ENCODE measurements at places on chromosomes 7 and 10.

- no peak for DNase-seq
Measured at GRCh38 chr10:72022228-72022627, 58.0 kb downstream of the CHST3 start.

DNA sequence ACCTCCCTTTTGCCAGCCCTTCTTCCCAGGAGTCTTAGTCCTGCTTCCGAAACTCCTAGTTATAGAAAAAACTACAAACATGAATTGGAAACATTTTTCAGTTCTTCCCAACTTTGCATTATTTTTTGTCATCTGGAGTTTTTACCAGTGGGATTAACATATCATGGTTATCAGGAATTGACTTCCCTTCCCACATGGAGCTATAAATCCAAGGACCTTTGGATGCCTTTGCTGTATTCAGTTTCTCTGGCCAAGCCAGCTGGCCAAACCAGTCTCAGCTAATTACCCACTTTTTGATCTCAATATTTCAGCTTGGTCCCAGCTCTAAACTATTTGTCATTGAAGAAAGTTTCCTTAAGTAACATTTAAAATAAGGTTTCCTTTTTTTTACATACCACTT, 570.6 kb downstream of the SORCS1 start:
- no peak for DNase-seq

- no peak for DNase-seq
Measured at GRCh38 chr7:116776610-116777289, 85.6 kb upstream of the CAPZA2 start.

DNA sequence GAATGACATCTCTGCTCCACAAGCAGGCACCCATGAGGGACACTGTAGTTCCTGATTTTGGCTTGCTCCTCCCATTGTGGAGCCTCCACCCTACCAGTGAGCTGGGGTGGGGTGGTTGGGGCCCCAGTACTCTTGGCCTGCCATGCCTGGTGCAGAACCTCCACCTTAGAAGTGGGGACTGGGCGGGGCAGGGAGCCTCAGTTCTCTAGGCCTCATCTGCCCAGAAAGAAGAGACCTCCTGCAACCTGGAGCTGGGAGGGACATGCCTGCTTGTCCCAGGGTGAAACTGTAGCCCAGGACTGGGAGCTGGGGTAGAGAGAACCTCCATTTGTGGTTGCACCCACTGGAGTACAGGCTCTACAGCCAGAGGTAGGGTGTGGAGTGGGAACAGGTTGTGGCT, 14.4 kb downstream of the RAMP3 start:
- no peak for DNase-seq

- DNase-seq, result no peak
Measured at GRCh38 chr7:157662981-157663716, 326.3 kb downstream of the DNAJB6 start.

DNA sequence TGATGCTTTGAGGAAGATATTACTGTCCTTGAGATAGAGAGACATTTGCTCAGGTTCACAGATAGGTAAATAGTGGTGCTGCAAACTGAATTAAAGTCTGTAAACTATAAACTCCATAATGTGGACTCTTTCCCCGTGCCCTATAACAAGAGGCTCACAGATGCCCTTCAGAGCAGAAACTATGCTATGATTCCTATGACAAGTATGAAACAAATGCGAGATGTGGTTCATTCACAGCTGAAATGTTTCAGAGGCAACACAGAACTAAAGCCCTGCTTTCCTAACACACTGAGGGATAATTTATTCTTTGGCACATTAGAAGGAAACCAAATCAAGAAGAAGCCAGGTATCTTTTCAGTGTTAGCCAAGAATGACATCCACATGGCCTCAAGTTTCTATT, 13.4 kb downstream of the CHUK start:
- no peak for DNase-seq

- no peak for DNase-seq
Measured at GRCh38 chr10:103692436-103692951, 162.9 kb downstream of the SH3PXD2A start.

GRCh38 chr7:12030116-12030515, 181.0 kb upstream of the TMEM106B start:
- no peak for DNase-seq

DNA sequence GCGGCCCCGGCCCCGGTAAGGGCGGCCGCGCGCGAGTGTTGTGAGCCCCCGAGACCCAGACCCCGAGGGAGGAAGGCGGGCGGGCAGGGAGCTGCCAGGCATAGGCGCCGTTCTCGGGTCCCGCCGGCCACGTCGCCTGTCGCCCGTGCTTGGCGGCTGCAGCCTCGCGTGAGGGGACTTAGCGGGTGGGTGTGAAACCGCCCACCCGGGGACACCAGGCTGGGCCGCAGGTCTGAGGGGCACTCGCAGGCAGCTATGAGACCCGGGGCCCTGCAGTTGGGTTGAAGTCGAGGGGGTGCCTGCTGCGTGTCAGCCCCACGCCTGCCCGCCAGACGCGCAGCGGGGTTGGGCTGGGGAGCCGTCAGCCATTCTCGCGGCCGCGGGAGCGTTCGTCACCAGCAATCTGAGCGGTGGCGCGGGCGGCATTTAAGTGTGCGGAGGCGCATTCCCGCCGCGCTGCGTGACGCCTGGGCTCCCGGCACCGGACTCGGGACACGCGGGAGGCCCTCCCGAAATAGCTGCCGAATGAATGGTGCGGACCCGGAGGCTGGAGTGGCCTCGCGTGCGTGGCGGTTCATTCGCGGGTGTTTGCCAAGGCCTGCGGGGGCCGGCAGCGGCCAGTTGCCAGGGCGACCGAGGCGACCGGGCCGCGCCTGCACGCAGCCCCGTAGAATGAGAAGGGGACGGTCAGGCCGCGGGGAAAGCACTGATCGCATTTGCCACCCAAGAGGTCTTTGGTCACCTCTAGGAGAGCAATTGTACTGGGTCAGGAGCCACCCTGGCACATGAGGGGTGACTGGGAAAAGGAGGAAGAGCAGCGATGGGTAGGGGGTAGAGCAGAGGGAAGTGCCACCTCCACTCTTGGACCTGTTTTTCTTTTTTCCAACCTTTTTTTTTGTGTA, 750 bp downstream of the ZNF398 start:
- DNase-seq, result peak; percentile 59

DNA sequence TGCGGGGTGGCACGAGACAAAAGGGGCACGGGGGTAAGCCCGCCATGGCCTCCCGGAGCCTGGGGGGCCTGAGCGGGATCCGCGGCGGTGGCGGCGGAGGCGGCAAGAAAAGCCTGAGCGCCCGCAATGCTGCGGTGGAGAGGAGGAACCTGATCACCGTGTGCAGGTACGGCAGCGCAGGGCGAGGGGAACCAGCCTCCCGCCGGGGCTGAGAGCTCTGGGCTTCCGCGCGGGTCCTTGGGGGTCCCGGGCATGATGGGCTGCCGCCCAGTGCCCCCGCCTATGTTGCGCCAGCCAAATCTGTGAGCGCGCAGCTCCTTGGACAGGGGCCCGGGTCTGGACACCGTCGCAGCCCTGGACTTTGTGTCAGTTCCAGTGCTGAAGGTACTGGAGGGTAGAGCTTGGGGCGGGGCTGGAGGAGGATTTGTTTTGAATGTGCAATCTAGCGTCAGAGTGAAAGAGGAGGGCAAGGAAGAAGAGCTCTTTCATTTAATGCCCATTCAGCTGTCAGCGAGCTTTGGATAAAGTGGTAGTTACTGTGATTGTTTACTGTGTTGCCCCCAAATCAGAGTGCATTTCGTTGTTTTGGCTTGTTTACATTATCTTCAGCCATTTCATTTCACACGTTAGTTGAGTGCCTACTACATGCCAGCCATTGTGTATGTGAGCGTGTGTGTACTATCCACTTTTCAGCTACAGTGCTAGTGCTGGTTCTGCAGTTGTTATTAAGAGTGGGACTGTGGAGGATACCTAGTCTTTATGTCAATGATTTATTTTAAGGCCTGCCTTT, 777 bp downstream of the RUNDC3B start:
- no peak for DNase-seq

- DNase-seq, result no peak
Measured at GRCh38 chr10:32266566-32266965, 80.4 kb downstream of the EPC1 start.

DNA sequence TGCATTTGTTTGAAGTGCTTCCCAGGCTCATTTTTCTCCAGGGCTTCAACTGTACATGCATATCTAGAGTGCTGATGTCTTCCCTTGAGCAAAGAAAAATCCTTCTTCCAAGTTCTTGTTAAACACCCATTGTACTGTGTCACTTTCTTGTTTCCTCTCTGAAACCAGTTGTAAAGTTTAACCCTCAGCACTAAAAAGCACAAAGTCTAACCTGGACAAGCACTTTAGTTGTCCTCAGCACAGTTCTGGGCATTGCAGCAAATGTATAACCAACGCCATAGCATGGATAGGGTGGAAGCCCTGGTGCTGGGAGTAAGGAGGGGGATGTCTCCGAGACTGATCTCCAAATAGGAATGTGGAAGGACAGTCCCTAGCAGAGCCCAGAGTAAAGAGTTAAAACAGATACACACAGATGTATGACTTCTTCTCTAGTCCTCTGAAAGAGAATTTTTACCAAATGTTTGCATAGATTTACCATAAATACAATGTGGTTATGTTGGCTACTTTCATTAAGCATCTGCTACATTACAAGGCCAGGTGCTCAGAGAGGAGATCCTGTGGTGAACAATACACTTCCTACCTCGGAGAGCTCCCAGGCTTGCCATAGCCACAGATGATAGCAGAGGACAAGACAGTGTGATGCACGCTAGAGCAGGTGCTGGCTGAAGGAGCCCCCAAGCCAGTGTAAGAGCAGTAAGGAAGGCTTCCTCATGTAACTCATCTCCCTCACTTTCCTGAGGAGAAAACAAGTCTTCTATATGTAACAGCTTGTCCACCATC, 57.0 kb downstream of the DNAJC12 start:
- no peak for DNase-seq

GRCh38 chr10:44968500-44969400, 9.1 kb downstream of the RASSF4 start:
- DNase-seq, result no peak

- DNase-seq, result no peak
Measured at GRCh38 chr7:22124941-22125340, 179.2 kb upstream of the CDCA7L start.

GRCh38 chr7:44508328-44509030, 18.0 kb upstream of the NUDCD3 start:
- no peak for DNase-seq

- DNase-seq, result no peak
Measured at GRCh38 chr10:105857268-105858264, 1216.5 kb downstream of the SORCS3 start.

DNA sequence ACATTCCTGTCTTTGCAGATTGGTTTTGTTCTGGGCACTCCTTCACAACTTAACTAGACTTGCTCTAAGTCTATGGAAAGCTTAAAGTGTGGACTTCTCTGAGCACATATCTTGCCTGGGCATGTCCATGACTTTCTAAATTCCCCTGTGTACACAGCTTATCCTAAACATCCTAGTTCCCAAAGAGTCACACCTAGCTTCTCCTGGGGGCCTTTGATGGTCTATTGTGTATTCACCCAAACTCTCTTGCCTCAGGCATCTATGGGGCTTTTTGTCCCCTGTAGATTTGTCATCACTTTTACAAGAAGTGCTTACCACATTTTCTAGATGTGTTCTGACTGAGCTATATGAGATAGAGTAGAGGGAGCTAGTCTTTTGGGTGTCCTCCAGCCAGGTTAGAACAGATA, 12.2 kb upstream of the ZNF488 start:
- no peak for DNase-seq

- DNase-seq, result peak; percentile 50
Measured at GRCh38 chr10:110610308-110610774, 33.8 kb upstream of the RBM20 start.

GRCh38 chr10:77604941-77605351, 32.7 kb downstream of the KCNMA1 start:
- DNase-seq, result no peak

GRCh38 chr7:99614495-99614894, 2.3 kb upstream of the ZSCAN25 start:
- DNase-seq, result no peak

DNA sequence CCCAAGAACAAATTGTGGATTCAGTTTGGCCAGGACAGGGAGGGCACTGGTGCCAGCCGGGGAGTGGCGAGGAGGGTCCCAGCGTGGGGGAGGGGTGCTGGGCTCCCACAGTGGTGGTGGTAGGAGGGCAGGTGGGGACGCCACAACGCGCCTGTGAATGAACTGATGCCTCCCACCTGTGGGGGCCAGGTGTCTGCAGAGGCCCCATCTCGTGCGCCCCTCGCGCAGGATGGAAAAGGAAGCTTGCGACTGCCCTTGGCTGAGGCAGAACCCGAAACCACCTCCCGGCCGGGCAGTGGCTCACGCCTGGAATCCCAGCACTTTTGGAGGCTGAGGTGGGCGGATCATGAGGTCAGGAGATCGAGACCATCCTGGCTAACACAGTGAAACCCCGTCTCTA, 72.0 kb downstream of the MICALL2 start:
- no peak for DNase-seq

GRCh38 chr10:79159785-79160184, 91.0 kb downstream of the ZMIZ1 start:
- DNase-seq, result no peak

- no peak for DNase-seq
Measured at GRCh38 chr10:122077311-122077875, 88.4 kb downstream of the TACC2 start.

DNA sequence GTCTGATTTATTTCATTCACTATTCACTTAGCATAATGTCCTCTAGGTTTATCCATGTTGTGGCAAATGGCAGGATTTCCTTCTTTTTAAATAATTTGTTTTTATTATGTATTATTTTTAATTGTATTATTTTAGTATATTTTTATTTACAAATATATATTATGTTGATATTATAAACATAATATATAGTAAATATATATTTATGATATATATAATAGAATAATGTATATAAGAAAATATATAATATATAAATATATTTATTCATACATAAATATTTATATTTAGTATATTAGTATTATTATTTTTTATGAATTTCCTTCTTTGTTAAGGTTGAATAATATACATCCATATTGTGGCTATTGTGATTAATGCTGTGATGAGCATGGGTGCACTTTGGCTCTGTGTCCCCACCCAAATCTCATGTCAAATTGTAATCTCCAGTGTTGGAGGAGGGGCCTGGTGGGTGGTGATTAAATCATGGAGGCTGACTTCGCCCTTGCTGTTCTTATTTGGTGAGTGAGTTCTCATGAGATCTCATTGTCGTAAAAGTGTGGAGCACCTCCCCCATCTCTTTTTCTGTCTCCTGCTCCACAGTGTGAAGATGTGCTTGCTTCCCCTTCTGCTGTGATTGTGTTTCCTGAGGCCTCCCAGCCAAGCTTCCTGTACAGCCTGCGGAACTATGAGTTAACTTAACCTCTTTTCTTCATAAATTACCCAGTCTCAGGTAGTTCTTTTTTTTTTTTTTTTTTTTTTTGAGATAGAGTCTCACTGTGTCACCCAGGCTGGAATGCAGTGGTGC, 52.3 kb upstream of the CYP2C18 start:
- no peak for DNase-seq

- DNase-seq, result no peak
Measured at GRCh38 chr10:84296091-84296981, 32.1 kb upstream of the CCSER2 start.
